ENCODE measurements at places on chromosomes 12 and 14. TPM values are rescaled to one million over a fixed set of nuclear protein-coding genes. Genes with fewer than 3 reads are reported as not detected.

The SRRM4 gene
- total RNA-seq = 0.12 TPM

- no peak for DNase-seq
- no peak overlapping the region for H3K4me3 ChIP-seq
- H3K36me3 ChIP-seq = peaks cover 92% of the 10 kb centered on the region
- no peaks in the 10 kb centered on the region for H3K27me3 ChIP-seq
These were observed 38.5 kb downstream of the EP400 start for GRCh38 chr12:131988054-131988796.

GRCh38 chr12:32885831-32886230, 10.7 kb downstream of the PKP2 start:
- no peak for DNase-seq
- H3K4me3 ChIP-seq = no peak overlapping the region
- H3K4me1 ChIP-seq = no peaks in the 10 kb centered on the region
- H3K27ac ChIP-seq = no peak overlapping the region
- H3K36me3 ChIP-seq = no peaks in the 10 kb centered on the region
- peaks cover 27% of the 10 kb centered on the region for H3K27me3 ChIP-seq

- no peak for DNase-seq
- H3K36me3 ChIP-seq = peaks cover 80% of the 10 kb centered on the region
- H3K27me3 ChIP-seq = no peaks in the 10 kb centered on the region
- H3K27ac ChIP-seq = no peak overlapping the region
- H3K4me3 ChIP-seq = no peak overlapping the region
- peaks cover 6% of the 10 kb centered on the region for H3K4me1 ChIP-seq
These were observed 20.5 kb downstream of the CKB start for GRCh38 chr14:103501921-103502669.

DNA sequence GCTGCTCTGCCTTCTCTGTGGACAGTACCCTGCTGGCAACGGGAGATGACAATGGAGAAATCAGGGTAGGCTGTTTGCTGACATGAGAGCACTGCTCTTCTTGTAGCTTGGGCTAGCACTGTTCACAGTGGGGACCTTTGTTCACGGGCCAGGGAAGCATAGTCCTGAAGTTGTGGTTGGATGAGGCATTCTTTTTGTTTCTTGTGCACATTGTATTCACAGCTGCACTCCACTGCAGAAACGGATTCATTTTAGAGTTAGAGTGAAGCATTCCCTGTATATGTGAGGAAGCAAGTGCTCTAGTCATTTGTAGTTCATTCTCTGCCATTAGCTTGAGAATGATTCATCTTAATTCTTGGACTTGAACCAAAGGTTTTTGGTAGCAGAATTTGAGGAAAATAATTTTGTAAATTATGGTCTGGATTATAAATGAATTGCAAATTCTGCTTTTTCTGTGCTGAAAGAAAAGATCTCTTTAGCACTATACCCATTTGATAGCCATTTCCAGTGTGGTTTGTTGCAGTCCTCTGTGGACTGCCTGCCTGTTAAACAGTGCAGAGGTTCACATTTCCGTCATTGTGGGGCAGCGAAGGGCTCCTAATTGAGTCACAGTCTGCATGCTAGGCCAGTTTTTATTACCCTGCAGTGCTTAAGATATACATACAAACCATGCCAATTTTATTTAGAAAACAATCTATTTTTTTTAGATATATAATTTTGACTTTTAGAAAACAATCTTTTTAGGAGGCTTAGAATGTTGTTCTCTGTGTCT, 80.6 kb downstream of the APAF1 start:
- no peak for DNase-seq
- no peak overlapping the region for H3K27ac ChIP-seq
- no peaks in the 10 kb centered on the region for H3K27me3 ChIP-seq
- H3K36me3 ChIP-seq = peaks cover 88% of the 10 kb centered on the region
- no peak overlapping the region for H3K4me3 ChIP-seq

GRCh38 chr12:38137716-38138115, 178.9 kb upstream of the ALG10B start:
- no peaks in the 10 kb centered on the region for H3K27me3 ChIP-seq
- no peaks in the 10 kb centered on the region for H3K36me3 ChIP-seq
- H3K27ac ChIP-seq = no peak overlapping the region
- peaks cover 9% of the 10 kb centered on the region for H3K4me1 ChIP-seq
- no peak for DNase-seq
